ENCODE measurements at places on chromosomes 4 and X.

DNA sequence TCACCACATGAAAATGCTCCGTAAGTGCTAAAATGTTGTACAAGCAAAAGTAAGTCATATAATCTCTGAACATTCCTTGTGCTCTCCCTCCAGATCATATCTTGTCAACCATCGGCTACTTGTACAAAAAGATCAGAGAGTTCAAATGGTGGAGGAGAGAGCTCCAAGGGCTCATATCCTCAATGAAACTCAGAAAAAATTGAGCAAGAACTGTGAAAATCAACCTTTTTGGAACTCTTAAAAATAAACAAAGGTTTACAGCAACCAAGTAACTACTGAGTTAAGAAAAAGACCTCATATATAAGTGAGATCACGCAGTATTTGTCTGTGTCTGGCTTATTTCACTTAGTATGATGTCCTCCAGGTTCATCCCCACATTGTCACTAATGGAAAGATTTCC is 63.2 kb downstream of the TEX13C start:
- DNase-seq, result no peak

- DNase-seq, result no peak
Observed at GRCh38 chrX:1167466-1167865, 45.0 kb downstream of the CRLF2 start.

- DNase-seq, result no peak
Observed at GRCh38 chr4:113785781-113786180, 24.2 kb upstream of the CAMK2D start.

DNA sequence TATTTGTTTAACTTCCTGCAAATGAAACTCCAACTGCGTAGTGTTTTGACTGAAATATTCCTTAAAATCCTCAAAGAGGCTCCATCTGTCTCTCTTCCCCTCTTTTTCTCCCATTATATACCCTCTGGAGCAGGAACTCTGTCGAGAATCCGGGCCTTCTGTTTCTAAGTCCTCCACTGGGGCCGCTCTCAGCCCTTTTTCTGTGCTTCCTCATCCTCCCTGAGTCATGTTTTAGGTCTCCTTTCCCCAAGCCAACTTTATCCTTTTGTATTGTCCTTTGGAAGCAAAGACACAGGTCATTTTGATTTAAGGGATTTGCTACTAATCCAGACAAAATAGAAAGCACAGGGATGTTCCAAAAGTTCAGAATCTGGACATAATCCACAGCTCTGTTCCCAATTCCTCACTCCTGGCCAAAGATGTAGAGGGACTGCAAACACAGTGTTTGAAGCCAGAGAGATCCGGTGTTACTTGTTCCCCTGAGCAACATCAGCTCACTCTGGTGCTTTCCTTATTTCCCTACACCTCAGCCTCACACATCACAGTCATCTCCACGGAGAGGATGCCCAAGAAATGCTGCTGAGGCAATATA is 131.0 kb upstream of the KLF3 start:
- DNase-seq, result no peak

DNA sequence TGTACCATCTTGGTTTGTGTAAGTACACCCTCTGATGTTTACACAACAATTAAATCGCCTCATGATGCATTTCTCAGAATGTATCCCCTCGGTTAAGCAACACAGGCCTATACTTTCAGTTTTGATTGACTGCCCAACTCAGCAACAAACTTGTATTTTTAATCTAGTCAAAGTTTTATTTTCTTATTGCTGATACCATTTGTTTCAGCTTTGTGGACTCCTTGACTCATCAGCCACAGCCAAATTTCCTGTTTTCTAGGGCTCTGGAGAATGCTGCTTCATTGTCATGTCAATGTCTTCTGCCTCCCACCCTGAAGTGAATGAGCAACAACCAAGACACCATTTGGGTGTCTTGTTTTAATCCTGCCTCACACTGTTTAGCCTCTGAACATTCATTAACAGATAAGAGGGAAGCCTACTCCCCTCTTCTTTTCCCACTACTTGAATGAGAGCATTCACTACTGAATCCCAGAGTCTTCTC is 14.0 kb downstream of the BBS12 start:
- DNase-seq, result no peak

- DNase-seq, result peak; percentile 31
Observed at GRCh38 chrX:2828959-2829411, 255 bp downstream of the GYG2 start.

DNA sequence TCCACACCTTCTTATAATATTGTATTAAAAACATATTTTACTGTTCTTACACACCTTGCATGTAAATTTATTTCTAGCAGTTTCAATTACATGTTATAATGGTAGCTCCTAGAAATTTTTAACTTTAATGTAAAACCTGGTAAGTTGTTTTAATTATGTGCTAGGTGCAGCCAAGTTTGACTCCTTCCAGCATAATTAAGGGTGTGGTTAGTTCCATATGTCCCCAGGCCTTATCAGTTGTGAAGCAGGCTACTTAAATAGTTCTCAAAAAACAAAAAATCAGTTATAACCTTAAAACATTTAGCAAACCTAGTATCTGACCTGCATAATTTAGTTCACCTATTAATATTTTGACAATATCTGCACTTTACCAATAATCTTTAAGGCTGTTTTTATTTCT is 26.9 kb upstream of the PASD1 start:
- no peak for DNase-seq

- DNase-seq, result no peak
Observed at GRCh38 chr4:138560448-138560847, 318.3 kb upstream of the SLC7A11 start.

DNA sequence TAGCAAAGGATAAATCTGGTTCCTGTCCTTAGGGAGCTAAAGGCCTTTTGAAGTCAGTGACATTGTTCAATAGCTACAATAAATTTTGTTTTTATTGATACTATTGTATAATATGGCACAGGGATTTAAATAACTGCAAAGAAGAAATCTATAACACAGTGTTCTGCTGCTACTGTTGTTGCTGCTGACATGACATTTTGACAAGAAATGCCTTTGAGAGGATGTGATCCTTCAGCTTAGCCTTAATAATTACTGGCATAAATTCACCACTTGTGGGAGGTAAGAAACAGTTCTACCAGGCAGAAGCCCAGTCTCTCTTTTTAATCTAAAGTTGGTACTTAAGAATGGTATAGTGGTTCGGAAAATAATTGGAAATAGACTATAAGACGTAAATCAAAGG is 4.1 kb downstream of the SULT1E1 start:
- DNase-seq, result no peak

- DNase-seq, result no peak
Observed at GRCh38 chr4:141849778-141850177, 213.4 kb downstream of the IL15 start.

GRCh38 chr4:8026453-8026852 is 86.8 kb upstream of the AFAP1 start:
- no peak for DNase-seq

DNA sequence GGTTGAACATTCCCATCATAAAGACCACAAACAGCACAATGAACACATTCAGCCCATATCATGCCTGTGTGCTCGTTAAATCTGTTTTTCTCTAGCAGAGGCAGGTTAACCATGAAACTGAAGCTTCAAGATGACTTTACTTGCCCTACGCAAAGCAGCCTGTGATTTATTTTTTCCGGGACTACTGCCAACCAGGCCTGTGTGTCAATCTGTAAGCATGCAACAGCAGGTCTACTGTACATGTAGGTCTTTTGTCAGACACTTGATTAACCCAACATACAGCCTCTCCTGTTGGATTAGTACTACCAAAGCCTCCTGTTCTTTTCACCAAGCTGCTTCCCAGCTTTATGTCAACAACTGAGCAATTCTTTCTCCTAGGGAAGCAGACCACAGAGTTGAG is 85.5 kb upstream of the ACSL1 start:
- DNase-seq, result no peak

- DNase-seq, result no peak
Observed at GRCh38 chr4:45477311-45477733, 646.5 kb downstream of the GABRG1 start.

DNA sequence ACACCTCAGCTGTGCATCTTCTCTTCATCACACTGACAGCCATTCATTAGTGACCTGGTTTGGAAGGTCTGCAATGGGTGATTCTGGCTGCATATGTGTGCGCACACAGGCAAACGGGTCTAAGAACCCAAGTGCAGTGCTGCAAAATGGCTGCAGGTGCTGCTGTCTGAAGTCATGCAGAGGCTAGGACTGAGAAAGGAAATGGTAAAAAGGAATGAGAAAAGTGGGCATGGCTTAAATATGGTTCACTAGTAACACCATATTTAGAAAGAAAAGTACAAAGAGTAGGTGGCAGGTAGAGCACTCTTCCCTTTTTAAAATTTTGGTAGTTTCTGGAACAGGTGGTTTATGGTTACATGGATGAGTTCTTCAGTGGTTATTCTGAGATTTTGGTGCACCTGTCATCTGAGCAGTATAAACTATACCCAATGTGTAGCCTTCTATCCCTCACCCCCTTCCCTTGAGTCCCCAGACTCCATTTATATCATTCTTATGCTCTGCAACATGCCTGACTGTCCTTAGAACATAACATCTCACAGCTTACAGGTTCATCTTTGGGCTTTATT is 78.4 kb downstream of the CCNG2 start:
- DNase-seq, result no peak

DNA sequence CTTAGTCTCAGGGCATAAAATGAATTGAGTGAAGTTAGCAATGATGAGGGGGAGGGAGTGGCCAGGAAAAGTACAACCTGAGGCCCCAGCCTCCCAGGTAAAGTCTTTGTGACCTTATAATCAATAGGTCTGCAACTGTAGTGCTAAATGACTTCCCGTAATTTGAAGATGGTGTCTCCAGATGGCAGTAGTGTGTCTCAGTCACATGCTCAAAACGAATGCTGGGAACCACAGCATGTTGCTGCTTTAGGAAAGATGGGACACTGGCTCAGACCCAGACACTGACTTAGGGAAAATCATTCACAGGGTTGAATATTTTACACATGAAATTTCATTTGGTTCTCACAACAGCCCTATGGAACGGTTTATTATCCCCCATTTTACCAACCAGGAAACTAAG is 10.3 kb downstream of the SRPX2 start:
- DNase-seq, result no peak

DNA sequence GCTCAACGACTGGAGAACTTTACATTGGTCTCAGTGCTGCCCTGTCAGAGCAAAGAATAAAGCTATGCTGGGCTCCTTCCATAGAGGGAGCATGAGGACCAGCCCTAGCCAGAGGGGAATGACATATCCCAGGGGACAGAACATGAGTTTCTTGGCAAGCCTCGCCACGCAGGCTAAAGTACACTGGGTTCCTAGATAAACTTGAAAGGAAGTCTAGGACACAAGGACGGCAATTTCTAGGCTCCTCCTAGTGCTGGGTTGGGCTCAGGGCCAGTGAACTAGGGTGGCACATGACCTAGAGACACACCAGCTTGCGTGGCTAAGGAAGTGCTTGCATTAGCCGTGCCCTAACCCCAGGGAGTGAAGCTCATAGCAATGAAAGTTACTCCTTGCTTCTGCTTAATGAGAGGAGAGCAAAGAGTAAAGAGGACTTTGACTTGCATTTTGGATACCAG is 141.0 kb downstream of the MAB21L2 start:
- DNase-seq, result no peak

DNA sequence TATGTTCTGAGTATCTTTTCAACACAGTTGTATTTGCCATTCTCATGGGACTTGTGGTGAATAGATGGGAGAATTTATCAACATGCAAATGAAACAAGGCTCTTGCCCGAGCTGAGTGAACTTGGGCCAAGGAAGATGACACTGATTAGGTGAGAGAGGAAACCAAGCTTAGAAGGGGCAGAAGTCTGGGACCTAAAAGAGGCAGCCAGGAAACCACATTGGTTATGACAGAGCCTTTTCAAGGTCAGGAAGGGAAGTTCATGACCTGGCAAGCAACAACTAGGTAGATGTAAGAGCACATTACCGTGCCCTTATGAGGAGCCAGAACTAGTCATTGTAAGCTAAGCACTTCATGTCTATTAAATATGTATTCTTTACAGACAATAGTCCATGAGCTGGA is 590.3 kb downstream of the PACRGL start:
- no peak for DNase-seq

DNA sequence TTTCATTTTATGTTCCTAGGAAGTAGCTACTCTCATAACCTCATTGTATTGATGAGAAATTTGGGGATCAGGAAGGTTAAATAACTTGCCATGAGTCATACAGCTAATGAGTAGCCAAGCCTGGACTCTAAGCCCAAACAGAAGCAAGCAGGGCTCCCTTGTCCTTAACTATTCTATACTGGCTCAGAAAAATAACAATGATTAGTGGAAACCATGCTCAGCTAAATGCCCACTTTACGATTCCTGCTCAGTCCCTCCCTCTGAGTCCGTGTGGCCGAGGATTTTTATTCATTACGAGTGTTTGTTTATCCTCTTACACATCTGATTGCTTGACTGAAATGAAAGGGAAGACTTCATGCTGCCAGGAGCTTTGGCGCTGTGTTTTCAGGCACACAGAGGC is 100.9 kb downstream of the SLC34A2 start:
- no peak for DNase-seq

DNA sequence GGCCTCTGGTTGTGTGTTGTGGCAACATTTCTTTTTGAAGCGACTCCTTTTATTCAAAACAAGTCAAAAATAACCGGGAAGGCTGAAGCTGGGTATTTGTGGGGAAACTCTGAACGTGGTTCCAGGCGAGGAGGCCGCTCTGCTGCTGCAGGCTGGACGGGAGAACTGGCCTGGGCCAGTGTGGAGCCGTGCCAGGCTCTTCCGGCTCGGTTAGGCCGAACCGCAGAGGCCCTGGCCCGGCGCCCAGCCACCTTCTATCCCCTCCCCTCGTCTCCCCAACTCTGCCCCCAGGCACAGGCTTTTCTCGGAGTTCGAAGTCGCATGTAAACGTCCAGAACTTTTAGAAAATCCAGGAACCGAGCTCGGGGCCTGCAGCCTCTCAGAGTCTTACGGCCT is 2.4 kb upstream of the BCOR start:
- peak; percentile 32 for DNase-seq

DNA sequence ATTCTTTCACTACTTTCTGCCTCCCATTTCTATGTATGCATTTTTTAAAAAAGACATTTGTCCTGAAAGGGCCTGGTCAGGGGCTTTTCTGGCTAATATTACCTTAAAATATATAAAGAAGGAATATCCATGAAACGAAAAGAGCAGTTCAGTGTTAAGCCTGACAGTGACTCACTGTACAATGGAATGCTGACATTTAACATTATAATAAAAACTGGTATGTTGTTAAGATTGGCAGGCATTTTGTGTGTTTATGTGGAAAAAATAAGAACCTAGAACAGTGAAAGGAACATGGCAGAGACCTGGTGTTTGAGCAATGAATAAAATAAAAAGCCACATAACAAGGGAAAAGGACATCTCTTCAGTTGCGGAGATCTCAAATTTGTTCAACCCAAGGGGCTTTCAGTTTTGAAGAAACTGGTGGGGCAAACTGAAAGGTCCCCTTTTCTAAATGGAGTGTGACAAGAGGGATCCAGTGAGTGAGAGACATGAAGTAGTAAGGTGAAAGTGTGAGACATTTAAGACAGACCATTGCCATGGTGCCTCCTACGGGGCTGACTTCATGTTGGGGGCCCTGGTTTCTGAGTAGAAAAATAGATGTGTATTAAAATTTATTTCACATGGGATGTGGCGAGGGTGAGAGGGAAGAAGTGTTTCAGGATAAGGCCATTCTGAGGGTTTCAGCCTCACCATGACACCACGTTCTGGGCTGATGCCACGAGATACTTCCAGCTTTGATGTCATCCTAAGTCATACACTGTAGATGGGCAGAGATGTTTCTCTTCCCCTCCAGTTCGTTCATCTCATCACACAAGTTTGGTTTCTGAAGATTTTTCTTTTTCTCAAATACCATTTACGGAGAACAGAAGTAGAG is 324.9 kb downstream of the PPP3CA start:
- peak; percentile 16 for DNase-seq
